Anterior cingulate cortex (tissue), 58 donors: ENCODE measurements at places on chromosomes 1 and 21.

DNA sequence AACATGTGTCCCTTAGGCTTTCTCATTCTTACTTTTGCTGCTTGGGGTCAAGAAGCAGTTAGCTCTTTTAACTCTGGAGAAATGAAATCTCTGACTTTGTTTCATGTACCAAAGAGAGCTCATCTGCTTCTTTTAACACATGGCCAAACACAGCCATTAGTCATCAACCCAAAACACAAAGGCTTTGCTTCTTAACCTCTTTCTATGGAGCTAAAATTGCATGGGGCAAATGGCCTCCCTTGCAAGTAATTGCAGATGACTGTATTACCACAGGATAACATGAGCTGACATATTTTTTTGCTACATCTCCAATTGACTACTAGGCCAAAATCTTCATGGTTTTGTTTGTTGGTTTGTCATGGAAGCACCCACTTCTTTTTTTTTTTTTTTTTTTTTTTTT is 300.9 kb downstream of the BRINP3 start:
- no peak for DNase-seq

- peak; percentile 37 for DNase-seq
Observed at GRCh38 chr1:110581682-110582145, 24.4 kb downstream of the KCNA2 start.

GRCh38 chr1:39646232-39647081 is 7.0 kb upstream of the HEYL start:
- DNase-seq = no peak

- DNase-seq = no peak
Observed at GRCh38 chr21:41037936-41038335, 130.0 kb upstream of the BACE2 start.

DNA sequence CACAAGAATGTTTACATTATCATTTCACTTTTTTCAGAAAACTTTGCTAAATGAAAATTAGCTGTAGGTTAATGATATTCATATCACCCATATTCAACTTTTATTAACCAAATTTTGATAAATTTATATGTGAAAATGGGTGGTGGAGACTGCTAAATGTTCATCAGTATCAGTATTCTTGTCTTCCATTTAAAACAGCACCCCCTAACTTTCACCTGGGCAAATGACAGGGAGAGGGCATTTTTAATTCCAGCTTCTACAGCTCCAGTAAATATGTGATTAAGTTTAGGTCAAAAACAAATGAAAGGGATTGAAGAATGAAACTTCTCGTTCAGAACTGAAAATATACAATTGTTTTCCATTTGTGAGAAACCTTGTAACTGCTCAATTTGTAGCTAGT is 722.2 kb downstream of the KCNT2 start:
- DNase-seq = no peak

DNA sequence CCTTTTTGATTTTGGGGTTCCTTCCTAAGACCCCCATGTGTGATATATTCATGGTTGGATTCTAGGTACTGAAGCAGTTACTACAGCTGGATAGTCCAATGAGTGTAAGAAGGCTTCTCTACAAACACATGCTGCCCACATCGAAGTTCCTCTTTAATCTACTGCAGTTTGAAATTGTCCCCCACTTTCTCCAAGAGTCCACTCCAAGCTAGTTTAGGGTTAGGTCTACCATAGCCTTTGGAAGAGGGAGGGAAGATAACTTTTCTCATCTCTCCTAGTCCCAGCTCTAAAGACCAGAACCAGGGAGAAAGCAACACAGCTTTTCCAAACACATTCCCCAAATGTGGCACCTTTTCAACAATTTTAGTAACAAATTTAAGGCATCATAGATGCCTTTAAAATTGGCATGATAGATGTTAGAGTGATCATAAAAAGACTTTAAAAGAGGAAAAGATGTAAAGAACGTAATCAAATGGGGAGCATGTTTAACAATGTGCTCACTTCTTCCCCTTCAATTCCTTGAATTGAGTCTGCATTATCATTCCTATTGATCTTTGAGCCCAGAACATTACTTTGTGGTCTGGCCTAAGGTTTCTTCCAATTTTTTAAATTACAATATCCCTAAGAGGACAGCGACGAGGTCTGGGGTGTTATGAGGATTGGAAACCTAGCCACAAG is 1.0 kb upstream of the EXO1 start:
- DNase-seq = no peak

- DNase-seq = no peak
Observed at GRCh38 chr1:24416666-24417391, 1.2 kb downstream of the NIPAL3 start.

GRCh38 chr21:38848187-38848609 is 42.5 kb downstream of the ETS2 start:
- no peak for DNase-seq

GRCh38 chr1:23273450-23274133 is 56.3 kb upstream of the HTR1D start:
- DNase-seq = no peak

DNA sequence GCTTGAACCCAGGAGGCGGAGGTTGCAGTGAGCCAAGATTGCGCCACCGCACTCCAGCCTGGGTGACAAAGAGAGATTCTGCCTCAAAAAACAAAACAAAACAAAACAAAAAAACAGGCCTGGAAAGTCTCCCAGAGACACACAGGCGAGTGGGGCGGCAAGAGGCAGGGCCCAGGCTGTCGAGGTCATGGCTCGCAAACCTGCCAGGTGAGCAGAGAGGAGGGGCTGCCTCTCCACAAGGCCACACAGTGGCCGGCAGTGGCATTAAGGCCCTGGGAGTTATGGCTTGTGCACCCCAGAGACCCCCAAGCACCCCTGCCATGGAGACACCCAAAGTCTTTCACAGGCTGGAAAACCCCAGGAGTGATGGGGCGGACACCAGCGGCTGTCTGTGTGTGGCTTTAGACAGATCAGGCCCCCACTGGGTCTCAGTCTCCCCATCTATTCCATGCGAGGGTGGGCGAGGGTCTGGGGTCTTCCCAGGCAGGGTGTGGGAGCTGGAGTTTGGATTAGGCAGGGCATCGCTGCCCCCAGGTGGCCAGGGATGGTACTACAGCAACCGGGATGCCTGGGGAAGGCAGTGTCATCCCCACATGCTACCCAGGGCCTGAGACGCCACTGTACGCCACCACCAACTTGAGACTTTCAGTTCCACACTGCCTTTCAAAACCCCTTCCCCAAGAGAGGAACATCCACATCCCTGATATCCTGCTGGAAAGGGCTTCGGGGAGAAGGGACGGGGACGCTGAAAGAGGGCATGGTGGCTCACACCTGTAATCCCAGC is 7.3 kb upstream of the CTRC start:
- DNase-seq = no peak

DNA sequence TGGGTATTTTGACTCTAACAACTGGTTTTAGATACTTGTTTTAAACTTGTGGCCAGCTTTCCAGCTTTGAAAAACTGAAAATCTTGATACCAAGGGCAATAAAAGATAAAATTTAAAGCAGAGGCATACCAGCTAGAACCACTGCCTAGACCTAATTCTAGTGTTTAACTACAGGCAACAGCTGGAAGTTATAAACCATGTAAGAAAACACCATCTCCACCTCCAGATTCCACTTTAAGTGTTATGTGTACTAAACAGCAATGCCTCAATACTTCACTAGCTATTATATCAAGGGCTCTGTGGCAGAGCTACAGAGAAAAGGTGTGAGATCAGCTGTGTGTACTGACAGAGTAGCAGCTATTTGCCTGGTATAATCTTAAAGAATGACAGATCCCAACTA is 69.5 kb downstream of the LPAR3 start:
- no peak for DNase-seq

- no peak for DNase-seq
Observed at GRCh38 chr1:67636146-67636545, 48.9 kb upstream of the GADD45A start.

GRCh38 chr1:182248721-182249120 is 142.9 kb downstream of the GLUL start:
- no peak for DNase-seq

- no peak for DNase-seq
Observed at GRCh38 chr1:232593717-232594502, 36.0 kb downstream of the SIPA1L2 start.
